ENCODE measurements at places on chromosomes 13 and 19.

DNA sequence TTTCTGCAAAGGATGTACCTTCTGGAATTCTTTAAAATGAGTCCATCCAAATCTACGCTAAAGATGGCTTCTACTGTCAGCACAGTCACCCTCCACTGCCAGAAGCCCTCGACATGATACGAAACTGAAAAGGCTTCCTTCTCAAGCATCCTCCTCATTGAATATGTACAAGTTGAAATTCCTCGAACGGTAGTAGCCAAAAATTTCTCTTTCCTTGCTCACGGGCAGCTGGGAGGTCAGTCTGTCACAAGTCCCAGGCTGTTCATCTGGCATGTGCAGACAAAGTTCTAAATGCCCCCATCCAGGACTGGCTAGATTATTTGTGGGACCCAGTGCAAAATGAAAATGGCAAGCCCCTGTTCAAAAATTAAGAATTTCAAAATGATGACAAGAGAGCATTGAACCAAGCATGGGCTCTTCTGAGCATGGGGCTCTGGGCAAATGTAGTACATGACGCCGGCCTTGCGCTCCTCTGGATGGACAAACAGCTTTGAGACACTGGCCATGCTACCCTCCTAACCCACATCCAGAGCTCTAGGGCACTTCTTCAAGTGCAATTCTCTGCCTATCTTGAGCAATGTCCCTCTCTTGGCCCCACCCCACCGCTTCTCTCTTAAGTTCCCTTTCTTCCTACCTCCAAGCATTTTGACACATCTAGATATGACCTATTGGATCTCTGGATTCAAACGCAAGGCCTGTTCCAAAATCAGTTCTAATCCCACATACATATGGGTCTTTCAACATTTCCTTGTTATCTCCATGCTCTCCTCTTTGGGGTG, 78.9 kb upstream of the FLT1 start:
- no peak for DNase-seq

GRCh38 chr13:91358387-91358782, 10.9 kb downstream of the MIR17HG start:
- DNase-seq = no peak

GRCh38 chr19:49201042-49201441, 43.5 kb downstream of the TRPM4 start:
- DNase-seq = no peak

GRCh38 chr19:38323291-38323690, 3.6 kb downstream of the KCNK6 start:
- no peak for DNase-seq

Measured in activated CD4-positive, alpha-beta T cell treated with anti-CD3 and anti-CD28 coated beads, Interleukin-10, Interleukin-2, amounts not matched to agents 100 ng/mL and 50 ng/mL, durations not matched to agents 16 hours and 8 hours (primary cell).